NCI-H1436 (cell line): ENCODE measurements at places on chromosomes 2 and 18.

DNA sequence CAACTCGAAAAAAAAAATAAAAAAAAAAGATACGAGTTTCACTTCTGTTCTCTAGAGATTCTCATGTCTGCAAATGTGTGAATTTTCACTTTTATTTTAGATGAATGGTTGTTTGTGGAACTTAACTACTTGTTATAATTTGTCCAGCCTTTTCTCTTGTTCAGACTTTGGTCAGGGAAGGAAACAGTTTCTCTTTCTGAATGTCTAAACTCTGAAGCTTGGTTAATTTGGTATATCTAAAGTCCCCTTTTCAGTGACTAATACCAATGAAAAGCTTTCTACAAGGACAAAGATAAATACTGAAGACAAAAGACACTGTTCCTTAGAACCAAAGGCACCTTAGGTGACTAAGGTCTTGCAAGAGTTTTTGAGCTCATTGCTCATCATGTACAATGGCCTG lies 144.4 kb upstream of the PIEZO2 start:
- DNase-seq: no peak

DNA sequence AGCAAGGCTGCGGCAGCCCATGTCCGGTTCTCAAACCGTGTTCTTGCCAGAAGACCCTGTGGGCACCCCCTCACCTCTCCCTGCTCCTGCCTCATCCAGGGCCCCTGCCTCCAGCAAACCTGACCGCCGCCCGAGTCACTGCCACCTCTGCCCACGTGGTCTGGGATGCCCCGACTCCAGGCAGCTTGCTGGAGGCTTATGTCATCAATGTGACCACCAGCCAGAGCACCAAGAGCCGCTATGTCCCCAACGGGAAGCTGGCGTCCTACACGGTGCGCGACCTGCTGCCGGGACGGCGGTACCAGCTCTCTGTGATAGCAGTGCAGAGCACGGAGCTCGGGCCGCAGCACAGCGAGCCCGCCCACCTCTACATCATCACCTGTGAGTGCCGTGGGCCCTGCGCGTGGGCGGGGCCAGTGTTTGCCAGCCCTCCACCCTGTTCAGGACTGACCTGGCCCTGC lies 32.2 kb downstream of the MTERF4 start:
- DNase-seq: peak; percentile 16

- DNase-seq: no peak
These were observed 22.0 kb downstream of the DOCK10 start for GRCh38 chr2:225020168-225020849.

- no peak for DNase-seq
These were observed 680.5 kb downstream of the ZEB2 start for GRCh38 chr2:143839456-143839855.

DNA sequence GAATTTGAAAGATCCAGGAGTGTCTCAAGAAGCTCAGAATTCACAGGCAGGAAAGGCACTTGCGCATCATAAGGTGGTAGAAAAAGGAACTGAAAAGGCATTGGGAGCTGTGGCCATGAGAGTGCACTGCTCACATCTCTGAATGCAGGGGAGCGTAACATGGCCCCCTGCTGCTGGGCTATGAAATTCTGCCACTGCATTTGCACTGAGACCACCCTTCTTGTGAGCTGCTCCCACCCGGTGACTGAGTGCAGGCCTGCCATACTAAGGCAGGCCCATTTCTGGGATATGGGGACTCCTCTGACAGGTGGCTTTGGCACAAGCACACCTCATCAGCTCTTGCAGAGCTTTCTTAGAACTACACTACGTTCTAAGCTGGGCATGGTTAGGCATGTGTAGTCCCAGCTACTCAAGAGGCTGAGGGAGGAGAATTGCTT lies 25.3 kb upstream of the STARD7 start:
- no peak for DNase-seq

- DNase-seq: no peak
These were observed 3.0 kb downstream of the EVX2 start for GRCh38 chr2:176080540-176081375.

DNA sequence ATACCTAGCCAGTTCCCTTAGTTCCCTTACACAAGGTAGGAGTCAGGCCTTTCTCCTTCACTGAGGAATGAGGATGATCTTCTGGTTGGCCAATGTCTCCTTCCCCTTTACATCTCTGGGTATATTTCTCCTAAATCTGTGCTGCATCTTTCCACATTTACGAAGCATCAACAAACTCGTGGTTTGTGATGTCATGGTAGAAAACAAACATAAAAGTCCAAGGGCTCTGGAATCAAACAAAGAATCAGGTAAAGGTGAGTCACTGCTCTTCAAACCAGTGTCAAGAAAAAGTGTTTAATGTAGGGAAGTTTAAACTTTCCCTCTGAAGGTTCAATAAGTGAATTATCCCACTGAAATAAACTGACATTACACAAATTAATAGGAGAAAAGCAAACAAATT lies 122.9 kb downstream of the METTL8 start:
- no peak for DNase-seq

GRCh38 chr2:33272001-33272400 lies 204.4 kb upstream of the RASGRP3 start:
- no peak for DNase-seq
